ENCODE measurements at places on chromosomes 13 and 19.

DNA sequence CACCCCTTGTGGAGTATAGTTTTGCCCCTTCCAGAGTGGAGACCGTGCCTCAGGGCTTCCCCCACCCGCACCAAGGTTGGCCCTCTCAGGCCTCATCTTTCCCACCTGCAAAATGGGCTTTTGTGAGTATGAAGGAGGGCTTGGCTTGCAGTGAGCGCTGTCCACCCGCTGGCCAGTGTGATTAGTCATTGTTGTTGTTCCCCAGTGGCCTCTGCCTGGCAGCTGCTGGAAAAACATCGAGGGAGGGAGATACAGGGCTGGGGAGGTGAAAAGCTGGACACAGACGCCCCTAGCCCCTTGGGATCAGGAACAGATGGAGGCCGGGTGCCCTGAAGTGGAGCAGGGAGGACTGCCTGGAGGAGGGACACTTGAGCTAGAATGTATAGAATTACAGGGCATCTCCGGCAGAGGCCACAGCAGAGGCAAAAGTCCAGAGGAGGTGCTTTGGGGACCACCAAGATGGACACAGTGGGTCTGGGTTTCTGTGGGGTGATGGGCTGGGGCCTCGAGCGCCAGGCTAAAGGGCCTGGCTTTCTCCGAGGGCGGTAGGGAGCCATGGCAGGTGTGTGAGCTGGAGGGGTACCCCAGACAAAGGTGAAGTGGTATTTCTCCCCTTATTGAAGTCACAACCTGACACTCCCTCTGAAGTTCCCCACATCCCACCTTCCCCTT is 3.9 kb upstream of the IL12RB1 start:
- no peak for DNase-seq

GRCh38 chr19:798415-799075 is 1.3 kb downstream of the PTBP1 start:
- no peak for DNase-seq

DNA sequence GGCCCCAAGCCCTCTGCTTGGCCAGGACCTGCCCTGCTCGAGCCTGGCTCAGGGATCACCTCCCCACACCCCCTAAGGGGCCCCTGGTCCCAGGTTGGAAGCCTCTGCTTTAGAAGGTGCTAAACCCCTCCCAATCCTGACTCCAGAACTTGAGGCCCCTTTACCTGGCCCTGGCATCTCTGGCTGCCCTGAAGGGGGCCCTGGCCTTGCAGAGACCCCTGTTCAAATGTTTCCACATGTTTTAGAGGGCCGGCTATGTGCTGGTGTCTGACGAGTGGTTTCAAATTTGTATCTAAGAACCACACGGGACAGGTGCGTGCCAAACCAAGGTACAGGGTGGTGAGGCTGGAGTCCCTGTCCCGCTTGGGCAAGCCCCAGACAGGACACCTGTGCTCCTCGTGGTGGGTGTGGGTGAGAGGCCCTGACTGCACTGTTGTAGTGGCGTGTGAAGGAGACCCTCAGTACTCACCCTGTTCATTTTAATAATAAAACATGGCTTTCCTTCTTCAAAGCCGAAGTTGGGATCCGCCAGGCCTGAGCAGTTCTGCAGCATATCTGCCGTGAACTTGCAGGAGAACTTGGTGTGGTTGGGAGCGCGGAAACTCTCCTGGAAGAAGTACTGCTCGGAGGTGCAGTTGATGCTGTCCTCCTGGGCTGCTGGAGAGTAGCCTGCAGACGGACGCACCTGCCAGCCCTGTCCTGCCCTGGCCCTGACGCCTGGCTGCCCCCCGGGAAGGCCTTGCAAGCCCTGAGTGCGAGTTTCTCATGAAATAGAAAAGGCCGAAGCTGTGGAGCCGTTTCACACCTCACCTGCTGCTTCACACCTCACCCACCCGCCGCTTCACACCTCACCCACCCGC is 5.4 kb downstream of the ATP4B start:
- no peak for DNase-seq

- DNase-seq, result no peak
Observed at GRCh38 chr13:54356849-54357248, 1328.2 kb downstream of the OLFM4 start.

All from CD4-positive, alpha-beta T cell treated with Interleukin-17A for 1 hour (primary cell).